ENCODE measurements at places on chromosomes 12 and 14. TPM values are rescaled to one million over a fixed set of nuclear protein-coding genes. Genes with fewer than 3 reads are reported as not detected.

Gene MSRB3
- total RNA-seq: 73.0 TPM

Gene PTPRO
- 0.12 TPM for total RNA-seq

Gene ACACB
- total RNA-seq: 1.7 TPM

Gene FAM222A
- total RNA-seq: 1.2 TPM

Gene CLEC9A
- not detected for total RNA-seq

Gene PLCZ1
- not detected for total RNA-seq

Gene KRT8
- total RNA-seq: 2,570 TPM

Gene KLRD1
- 0.45 TPM for total RNA-seq

Gene SP7
- not detected for total RNA-seq

Gene ZBTB1
- total RNA-seq: 43.0 TPM

Gene GSC
- not detected for total RNA-seq

Gene KERA
- not detected for total RNA-seq

Gene DLK1
- total RNA-seq: 1.3 TPM

Gene PMCH
- total RNA-seq: not detected

Gene PITPNM2
- 14.2 TPM for total RNA-seq

Gene OLR1
- 0.96 TPM for total RNA-seq

Gene CMKLR1
- total RNA-seq: 0.57 TPM

Gene TMEM132D
- not detected for total RNA-seq

Gene AQP6
- not detected for total RNA-seq

Gene GPX2
- not detected for total RNA-seq

Gene SMAGP
- 3.6 TPM for total RNA-seq
